ENCODE measurements at places on chromosomes 2 and 18. TPM values are rescaled to one million over a fixed set of nuclear protein-coding genes. Genes with fewer than 3 reads are reported as not detected.
A peak's percentile ranks its signal among the peaks of the same experiment; 100 is the strongest.

DNA sequence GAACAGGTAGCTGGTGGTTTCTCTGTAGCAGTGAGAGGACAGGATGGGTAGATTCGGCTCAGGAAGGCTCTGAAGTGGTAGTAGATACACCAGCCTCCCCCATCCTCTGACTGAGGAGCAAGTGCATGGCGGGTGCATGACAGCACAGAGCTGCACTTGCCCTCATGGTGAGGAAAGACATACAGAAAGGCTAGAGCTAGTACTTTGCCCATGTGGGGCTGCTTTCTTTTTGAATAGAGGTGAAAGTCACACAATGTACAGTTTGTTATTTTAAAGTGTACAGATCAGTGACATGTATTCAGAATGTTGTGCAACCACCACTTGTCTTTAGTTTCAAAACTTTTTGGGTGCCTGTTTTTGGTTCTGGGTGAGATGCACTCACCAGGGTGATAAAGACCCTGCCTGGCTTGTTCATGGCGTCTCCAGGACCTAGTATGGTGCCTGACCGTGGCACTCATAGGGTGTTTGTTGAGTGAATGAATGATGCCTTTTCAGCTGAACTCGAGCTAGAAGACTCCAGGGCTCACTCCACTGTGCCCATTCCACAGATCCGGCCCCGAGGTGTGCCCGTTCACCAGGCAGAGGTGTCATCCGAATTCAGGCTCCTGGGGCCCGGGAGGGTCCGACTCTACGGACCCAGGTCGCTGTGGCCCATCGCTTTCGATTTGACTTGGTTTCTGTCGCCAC is 421 bp upstream of the VAMP5 start:
- DNase-seq: no peak
- no peaks in the 10 kb centered on the region for H3K27me3 ChIP-seq
- H3K4me1 ChIP-seq: peaks cover 59% of the 10 kb centered on the region
- H3K4me3 ChIP-seq: peak overlapping the region; percentile 68

Gene MATN3
- 0.05 TPM for total RNA-seq

Gene NPC1
- 12.5 TPM for total RNA-seq

Gene IL1F10
- total RNA-seq: not detected

- H3K27me3 ChIP-seq: no peaks in the 10 kb centered on the region
- DNase-seq: no peak
- no peaks in the 10 kb centered on the region for H3K36me3 ChIP-seq
- H3K27ac ChIP-seq: no peak overlapping the region
Observed at GRCh38 chr18:49371786-49372185, 88.7 kb downstream of the DYM start.

Gene ZNF892
- total RNA-seq: 5.3 TPM

Gene KRTCAP3
- 1.6 TPM for total RNA-seq

DNA sequence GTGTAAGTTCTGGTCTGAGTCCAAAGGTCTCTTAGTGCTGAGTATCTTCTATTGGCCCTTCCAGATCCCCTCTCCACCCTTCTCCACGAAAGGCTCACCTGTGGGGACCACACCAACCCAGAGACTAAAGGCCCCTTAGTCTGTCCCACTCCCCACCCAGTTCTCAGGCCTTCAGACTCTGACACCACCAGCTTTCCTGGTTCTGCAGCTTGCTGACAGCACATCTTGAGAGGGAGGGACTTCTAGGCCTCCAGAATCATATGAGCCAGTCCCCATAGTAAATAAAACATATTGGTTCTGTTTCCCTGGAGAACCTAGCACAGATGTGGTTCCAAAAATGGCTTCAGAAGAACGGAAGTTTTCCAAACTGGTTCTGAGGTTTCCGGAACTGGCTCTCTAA is 38.5 kb upstream of the KLF11 start:
- no peak for DNase-seq
- H3K36me3 ChIP-seq: no peaks in the 10 kb centered on the region
- no peaks in the 10 kb centered on the region for H3K4me1 ChIP-seq
- peaks cover 4% of the 10 kb centered on the region for H3K27me3 ChIP-seq

Gene RUFY4
- total RNA-seq: 2.6 TPM

DNA sequence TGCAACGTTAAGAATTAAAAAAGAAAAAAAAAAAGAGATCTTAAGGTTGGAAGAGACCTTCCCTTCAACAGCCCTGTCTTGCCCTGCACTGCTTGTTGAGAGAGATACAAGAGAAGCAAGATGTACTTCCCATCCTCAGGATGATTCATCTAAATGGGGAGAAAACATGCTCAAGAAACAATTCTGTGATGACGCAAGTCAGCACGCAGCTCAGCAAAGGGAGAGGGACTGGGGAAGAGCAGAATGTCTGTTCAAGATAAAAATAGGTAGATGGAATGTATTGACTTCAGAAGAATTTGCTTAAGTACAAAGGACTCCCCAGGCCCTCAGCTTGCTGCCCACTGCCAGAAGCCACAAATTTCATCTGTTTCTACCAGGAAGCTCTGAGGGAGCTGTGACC is 198.2 kb upstream of the SPRED2 start:
- no peaks in the 10 kb centered on the region for H3K27me3 ChIP-seq
- no peaks in the 10 kb centered on the region for H3K4me1 ChIP-seq
- H3K27ac ChIP-seq: no peak overlapping the region
- no peak overlapping the region for H3K4me3 ChIP-seq
- no peaks in the 10 kb centered on the region for H3K36me3 ChIP-seq

- no peaks in the 10 kb centered on the region for H3K36me3 ChIP-seq
- H3K4me3 ChIP-seq: no peak overlapping the region
- H3K4me1 ChIP-seq: peaks cover 10% of the 10 kb centered on the region
- peaks cover 4% of the 10 kb centered on the region for H3K27me3 ChIP-seq
- no peak overlapping the region for H3K27ac ChIP-seq
- DNase-seq: no peak
Observed at GRCh38 chr2:237451643-237452469, 35.2 kb upstream of the MLPH start.

DNA sequence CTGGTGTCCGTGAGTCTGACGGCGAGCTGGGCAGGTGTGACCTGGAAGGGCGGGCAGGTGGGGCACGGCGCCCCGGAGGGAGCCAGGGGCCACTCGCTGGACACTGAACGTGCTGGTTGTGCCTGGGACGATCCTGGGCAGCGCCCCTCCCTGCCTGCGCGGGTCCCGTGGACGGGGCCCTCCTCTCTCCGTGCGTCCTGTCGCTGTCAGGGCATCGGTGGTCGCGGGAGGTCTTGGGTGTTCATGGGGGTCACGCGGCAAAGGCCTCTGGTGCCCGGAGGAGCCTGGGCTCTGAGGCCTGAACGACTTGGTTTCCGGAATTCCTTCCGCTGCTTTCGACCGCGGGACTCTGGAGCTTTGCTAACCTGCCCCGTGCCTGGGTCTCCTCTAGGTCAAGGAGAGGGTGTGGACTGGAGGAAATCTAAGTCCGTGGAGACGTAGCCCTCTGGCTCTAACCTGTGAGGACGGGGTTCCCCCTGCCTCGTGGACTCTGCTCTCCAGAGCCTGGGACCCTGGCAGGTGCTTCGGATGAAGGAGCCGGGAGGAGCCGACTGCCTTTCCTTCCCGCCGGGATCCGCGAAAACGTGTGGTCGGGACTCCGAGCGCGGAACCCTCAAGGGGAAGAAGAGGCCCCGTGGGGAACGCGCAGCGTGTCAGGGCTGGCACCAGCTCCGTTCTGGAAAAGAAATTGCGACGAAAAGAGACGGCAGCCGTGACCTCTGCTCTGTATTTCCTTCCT is 14.7 kb downstream of the SOX11 start:
- H3K36me3 ChIP-seq: no peaks in the 10 kb centered on the region
- H3K27ac ChIP-seq: no peak overlapping the region
- no peaks in the 10 kb centered on the region for H3K27me3 ChIP-seq
- no peaks in the 10 kb centered on the region for H3K4me1 ChIP-seq
- DNase-seq: no peak

Gene TTN
- total RNA-seq: 5.4 TPM

Gene SLC11A1
- total RNA-seq: 0.71 TPM

DNA sequence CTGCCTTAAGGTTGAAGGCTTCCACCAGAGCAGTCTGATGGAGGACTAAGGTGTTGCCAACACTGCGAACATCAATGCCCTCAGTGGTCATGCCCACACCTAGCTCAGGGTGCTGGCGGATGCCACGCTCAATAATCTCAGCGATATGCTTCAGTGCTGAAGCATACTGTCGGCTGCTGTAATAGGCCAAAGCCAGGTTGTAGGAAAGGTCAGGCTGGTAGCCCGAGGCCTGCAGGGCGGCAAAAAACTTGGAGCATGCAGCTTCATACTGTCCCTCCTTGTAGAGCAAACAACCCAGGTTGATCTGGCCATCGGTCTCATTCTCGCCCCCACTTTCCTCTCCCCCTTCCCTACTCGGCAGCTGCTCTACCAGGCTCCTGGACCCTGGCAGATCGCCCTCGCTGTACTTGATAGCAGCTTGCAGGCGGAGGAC is 159.4 kb downstream of the AGPS start:
- peak overlapping the region; percentile 96 for H3K4me3 ChIP-seq
- H3K4me1 ChIP-seq: peaks cover 4% of the 10 kb centered on the region
- no peaks in the 10 kb centered on the region for H3K27me3 ChIP-seq
- peak overlapping the region; percentile 99 for H3K27ac ChIP-seq
- H3K36me3 ChIP-seq: no peaks in the 10 kb centered on the region
- DNase-seq: peak; percentile 9

GRCh38 chr18:48129621-48130082 is 199.2 kb upstream of the SMAD2 start:
- no peaks in the 10 kb centered on the region for H3K4me1 ChIP-seq
- peaks cover 26% of the 10 kb centered on the region for H3K27me3 ChIP-seq
- no peaks in the 10 kb centered on the region for H3K36me3 ChIP-seq
- no peak overlapping the region for H3K27ac ChIP-seq

Gene NEUROD1
- 0.09 TPM for total RNA-seq

- no peaks in the 10 kb centered on the region for H3K27me3 ChIP-seq
- no peak overlapping the region for H3K27ac ChIP-seq
- no peak overlapping the region for H3K4me3 ChIP-seq
- H3K36me3 ChIP-seq: peaks cover 1% of the 10 kb centered on the region
- no peak for DNase-seq
- H3K4me1 ChIP-seq: peaks cover 4% of the 10 kb centered on the region
Observed at GRCh38 chr2:61015976-61016375, 1.5 kb upstream of the PEX13 start.

DNA sequence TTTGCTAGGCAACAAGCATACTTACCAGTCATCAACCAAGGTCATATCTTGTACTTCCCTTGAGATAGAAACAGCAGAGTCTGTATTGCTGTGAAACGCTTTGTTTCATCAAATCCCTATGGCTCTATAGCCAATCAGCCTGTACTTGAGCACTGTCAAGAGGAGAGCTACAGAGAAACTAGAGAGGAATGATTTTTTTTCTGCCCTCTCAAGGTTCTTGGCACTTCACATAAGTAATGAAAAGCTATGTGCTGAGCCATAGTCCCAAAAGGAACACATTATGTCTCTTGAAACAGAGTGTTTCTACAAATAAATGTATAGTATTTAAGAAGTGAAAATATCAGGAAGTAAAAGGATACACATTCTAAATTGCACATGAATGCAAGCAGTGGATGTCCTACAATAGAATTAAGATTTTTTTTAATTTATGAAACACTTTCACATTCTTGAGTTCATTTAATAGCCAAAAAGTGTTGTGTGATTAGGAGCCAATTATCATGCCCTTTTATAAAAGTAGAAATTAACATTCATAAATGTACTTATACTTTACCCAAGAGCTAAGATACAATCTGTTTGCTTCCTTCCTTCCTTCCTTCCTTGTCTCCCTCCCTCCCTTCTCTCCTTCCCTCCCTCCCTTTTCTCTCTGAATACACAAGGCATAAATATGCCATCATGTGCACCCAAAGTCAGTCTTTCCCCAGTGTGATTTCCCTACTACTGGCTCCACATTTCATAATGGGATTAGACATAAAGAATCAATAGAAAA is 131.8 kb downstream of the CSRNP3 start:
- H3K36me3 ChIP-seq: no peaks in the 10 kb centered on the region
- DNase-seq: no peak

DNA sequence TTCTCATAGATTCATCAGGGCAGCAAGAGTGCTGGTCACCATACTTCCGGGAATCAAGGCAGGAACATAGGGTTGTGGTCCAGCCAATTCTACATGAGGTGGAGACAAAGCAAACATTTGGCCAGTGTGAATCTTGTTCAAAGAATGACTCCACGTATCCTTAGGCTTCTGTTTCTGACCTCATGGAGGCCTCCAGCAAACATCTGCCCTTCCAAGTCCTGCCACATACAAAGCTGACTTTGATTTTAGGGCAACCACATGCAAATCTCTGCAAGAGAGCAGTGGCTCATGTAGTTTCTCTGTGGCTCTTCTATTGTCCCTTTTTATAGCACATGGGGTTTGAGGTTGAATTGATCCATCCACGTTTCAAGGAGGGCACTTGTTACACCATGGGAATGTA is 132.1 kb upstream of the MMADHC start:
- no peaks in the 10 kb centered on the region for H3K36me3 ChIP-seq
- no peaks in the 10 kb centered on the region for H3K4me1 ChIP-seq
- DNase-seq: no peak
- no peak overlapping the region for H3K27ac ChIP-seq

Gene VWA3B
- 3.2 TPM for total RNA-seq

Gene SERPINB2
- 2.5 TPM for total RNA-seq

Gene DOK6
- total RNA-seq: 0.57 TPM

- no peak overlapping the region for H3K4me3 ChIP-seq
- DNase-seq: no peak
- H3K4me1 ChIP-seq: no peaks in the 10 kb centered on the region
- no peaks in the 10 kb centered on the region for H3K36me3 ChIP-seq
- H3K27ac ChIP-seq: no peak overlapping the region
- no peaks in the 10 kb centered on the region for H3K27me3 ChIP-seq
Observed at GRCh38 chr18:25898965-25899364, 191.4 kb downstream of the SS18 start.

Gene UGT1A8
- total RNA-seq: 0.24 TPM

Gene NT5DC4
- total RNA-seq: 0.85 TPM

Gene REG3G
- total RNA-seq: 0.09 TPM

- no peak overlapping the region for H3K4me3 ChIP-seq
- H3K27me3 ChIP-seq: no peaks in the 10 kb centered on the region
- H3K27ac ChIP-seq: no peak overlapping the region
- no peaks in the 10 kb centered on the region for H3K36me3 ChIP-seq
Observed at GRCh38 chr2:54298514-54298913, 42.5 kb upstream of the TSPYL6 start.

GRCh38 chr2:17156086-17156485 is 362.2 kb downstream of the RAD51AP2 start:
- H3K4me3 ChIP-seq: no peak overlapping the region
- DNase-seq: no peak
- no peak overlapping the region for H3K27ac ChIP-seq
- no peaks in the 10 kb centered on the region for H3K4me1 ChIP-seq

DNA sequence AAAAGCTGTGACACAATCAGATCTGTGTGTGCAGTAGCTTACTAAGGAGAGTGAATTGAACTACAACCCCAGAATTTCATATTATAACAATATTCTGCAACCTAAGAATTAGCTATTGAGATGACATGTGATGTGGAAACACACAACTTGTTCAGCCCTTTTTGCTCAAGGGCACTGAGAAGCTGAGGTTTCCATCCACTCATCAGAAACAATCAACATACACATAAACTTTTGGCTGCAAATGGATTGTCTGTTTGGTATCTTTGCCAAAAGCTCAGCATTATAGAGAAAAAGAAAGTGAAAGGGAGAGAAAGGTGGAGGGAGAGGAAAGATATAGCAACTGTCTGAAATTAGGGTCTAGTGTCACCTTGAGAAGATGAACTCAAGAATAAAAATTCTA is 117.2 kb upstream of the KLF7 start:
- H3K36me3 ChIP-seq: no peaks in the 10 kb centered on the region
- H3K27ac ChIP-seq: no peak overlapping the region
- no peak overlapping the region for H3K4me3 ChIP-seq
- H3K27me3 ChIP-seq: no peaks in the 10 kb centered on the region

Measured in thymus (tissue), 14 donors.